Neural crest cell (in vitro differentiated cells): ENCODE measurements at places on chromosomes 16 and 17.

GRCh38 chr17:63692195-63692816 lies 7.6 kb downstream of the LIMD2 start:
- no peak for DNase-seq

- DNase-seq = no peak
Measured at GRCh38 chr16:73794994-73795393, 501.6 kb upstream of the PSMD7 start.

DNA sequence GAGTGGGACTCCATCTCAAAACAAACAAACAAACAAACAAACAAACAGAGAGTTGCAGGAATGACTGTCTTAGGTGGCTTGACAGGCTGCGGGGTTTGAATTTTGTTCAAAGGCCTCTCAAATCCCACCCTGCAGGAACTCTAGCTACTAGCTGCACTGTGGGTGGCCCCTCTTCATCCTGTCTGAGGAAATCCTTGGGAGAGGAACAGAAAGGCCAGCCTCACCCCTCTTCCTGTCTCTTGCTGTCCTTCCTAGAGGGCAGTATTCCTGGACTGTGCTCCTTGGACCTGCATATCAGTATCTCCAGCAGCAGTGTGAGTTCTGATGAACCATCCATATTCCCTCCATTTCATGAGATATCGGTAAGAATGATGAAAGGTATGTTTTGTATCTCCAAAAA lies 2.0 kb upstream of the CCDC92B start:
- no peak for DNase-seq

- DNase-seq = no peak
Measured at GRCh38 chr17:77070888-77071279, 69.9 kb upstream of the SEC14L1 start.

DNA sequence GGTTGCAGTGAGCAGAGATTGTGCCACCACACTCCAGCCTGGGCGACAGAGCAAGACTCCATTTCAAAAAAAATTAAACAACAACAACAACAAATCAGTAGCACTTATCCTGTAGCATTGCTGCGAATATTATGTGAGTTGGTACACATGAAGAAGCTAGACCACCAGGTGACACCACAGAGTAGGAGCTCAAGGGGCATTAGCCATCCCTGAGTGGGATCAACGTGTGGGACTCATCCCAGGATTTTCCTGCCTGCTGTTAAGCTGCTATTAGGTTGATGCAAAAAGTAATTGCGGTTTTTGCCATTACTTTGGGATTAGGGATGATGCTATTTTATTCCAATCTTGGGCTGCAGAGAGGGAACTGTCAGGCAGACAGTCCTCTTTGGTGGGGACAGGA lies 47.2 kb downstream of the OTOA start:
- no peak for DNase-seq

- DNase-seq = no peak
Measured at GRCh38 chr16:26598061-26598460, 468.7 kb upstream of the C16orf82 start.

DNA sequence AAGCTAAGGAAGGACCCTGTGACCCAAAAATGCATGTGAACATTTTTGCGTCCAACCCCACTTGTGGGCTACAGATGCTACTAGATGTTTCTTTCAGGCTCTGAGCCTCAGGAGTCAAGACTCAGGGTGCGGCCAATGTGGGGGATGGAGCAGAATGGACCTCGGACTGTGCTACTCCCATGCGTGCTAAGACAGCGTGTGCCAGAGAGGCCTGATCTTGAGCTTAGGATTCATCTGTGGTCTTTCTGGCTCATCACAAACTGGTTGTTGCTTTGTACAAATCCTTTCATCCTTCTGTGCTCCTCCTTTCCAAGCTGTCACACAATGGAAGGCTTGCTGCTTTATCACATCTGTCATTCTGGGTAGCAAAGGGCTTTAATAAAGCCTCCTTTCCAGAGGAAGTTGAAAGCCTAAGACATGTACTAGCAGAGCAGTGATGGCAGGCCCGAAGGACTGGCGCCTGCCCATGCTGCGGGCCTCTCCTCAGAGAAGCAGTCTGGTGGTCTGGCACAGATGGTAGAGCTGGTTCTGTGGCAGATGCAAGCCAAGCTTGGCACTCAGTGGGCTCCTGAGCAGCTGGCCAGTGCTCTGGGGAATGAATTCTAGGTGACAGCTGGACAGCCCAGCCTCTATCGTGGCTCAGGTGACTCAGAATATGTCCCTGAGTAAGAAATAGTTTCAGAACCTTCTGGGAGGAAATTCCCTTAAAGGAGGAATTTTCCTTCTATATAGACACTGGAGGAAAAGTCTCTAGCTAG lies 27.8 kb downstream of the COG4 start:
- no peak for DNase-seq

DNA sequence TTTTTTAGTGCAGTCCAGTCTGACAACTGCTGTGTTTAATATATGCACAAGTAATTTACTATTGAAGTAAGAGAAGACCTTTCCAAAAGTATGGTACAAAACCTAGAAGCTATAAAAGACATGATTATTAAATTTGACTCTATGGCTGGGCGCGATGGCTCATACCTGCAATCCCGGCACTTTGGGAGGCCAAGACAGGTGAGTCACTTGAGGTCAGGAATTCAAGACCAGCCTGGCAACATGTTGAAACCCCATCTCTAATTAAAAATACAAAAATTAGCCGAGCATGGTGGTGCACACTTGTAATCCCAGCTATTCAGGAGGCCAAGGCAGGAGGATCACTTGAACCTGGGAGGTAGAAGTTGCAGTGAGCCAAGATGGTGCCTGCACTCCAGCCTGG lies 41.4 kb upstream of the VWA3A start:
- DNase-seq = no peak

DNA sequence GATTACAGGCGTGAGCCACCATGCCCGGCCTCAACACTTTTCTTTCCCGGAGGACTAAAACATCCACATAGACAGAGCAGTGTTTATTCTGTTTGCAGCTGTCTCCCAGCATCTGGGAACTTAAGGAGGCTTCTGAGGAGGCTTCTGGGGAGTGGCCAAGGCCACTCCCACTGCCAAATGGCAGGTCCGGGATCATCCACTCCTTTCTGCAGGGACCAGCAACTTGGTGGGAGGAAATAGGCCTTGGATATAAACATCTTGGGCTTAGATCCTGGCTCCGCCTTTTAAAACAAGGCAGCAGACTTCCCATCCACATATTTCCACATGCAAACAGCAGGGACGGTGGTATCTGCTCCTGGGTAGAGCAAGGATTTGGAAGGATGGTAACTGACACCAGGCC lies 14.1 kb upstream of the SPATA32 start:
- no peak for DNase-seq

- DNase-seq = no peak
Measured at GRCh38 chr17:4717791-4718190, 7.4 kb downstream of the ARRB2 start.

DNA sequence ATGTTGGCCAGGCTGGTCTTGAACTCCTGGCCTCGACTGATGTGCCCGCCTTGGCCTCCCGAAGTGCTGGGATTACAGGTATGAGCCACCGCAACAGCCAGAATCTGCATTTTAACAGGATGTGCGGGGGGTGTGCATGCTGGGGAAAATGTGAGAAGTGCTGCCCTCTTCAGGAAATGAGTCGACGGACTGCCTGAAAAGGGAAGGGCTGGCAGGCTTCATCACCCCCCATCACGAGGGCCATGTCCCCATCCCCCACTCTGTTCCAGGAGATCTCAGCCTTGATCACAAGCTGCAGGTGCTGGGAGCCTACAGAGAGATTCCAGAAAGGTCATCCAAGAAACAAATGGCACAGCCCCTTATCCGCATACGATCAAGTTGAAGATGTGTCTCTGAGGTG lies 195.3 kb upstream of the RPL38 start:
- DNase-seq = peak; percentile 22

GRCh38 chr16:12362482-12363458 lies 386.2 kb downstream of the SNX29 start:
- DNase-seq = no peak

GRCh38 chr17:56819431-56820145 lies 14.1 kb downstream of the C17orf67 start:
- peak; percentile 82 for DNase-seq

- no peak for DNase-seq
Measured at GRCh38 chr17:50934672-50935220, 68.6 kb upstream of the TOB1 start.

GRCh38 chr16:11342021-11342855 lies 3.0 kb upstream of the RMI2 start:
- no peak for DNase-seq

DNA sequence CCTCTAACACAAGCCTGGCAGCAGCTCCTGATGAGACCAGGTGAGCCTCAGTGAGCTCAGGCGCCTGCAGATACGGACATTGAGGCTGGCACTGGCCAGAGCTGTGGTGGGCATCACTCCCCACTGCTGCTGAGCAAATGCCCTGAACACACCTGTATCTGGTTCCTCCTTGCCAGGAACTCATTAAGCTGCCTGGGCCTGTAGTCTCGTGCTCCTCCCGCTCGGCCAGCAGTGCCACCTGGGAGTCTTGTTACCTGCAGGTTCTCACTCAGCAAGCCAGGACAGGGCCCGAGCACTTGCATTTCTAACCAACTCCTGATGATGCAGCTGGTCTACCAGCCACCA lies 13.3 kb downstream of the EIF4A3 start:
- no peak for DNase-seq

DNA sequence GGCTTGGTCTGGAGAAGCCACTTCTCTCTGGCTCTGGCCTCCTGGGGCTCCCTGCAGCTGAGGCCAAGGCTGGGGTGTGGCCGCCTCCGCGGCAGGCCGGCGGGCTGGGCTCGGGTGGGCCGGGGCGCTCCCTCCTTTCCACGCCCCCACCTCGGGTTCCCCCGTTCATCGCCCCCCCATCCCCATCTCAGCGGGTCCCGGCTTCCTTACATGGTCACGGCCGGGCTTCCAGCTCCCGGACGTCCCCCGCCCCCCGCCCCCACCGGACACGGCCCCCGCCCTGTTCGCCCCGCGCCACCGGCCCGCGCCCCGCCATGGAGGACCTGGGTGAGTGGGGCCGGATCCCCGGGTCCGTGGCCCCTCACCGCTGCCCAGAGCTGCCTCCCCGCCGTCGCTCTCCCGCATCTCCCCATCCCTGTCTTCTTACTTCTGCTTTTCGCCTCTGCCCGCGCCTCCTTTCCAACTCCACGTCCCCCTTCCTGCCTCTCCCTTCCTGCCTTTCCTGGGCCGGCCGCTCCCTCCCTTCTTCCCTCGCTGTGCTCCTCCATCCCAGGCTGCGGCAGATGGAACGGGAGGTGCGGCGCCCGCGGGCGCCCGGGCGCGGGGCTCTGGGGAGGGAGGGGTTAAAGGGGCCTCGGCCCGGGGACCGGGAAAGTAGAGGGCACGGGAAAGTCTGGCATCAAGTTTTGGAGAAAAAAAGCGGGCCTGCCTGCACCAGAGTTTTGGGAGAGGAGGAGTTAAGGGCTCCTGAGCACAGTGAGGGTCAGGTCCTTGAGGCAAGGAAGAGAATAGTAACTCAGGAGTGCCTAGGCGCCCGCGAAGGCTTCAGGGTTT lies at the start of gene TGFB1I1:
TSS of gene TGFB1I1 (plus strand) at position 278 of the 834 bp plus-strand sequence. CDS start at position 315, 37 bp downstream.
- no peak for DNase-seq

GRCh38 chr17:82534401-82534812 lies 14.9 kb downstream of the FOXK2 start:
- DNase-seq = no peak

GRCh38 chr16:27792486-27793248 lies 242.7 kb downstream of the KATNIP start:
- DNase-seq = no peak

GRCh38 chr17:28395426-28395825 lies 10.6 kb downstream of the SLC46A1 start:
- no peak for DNase-seq

DNA sequence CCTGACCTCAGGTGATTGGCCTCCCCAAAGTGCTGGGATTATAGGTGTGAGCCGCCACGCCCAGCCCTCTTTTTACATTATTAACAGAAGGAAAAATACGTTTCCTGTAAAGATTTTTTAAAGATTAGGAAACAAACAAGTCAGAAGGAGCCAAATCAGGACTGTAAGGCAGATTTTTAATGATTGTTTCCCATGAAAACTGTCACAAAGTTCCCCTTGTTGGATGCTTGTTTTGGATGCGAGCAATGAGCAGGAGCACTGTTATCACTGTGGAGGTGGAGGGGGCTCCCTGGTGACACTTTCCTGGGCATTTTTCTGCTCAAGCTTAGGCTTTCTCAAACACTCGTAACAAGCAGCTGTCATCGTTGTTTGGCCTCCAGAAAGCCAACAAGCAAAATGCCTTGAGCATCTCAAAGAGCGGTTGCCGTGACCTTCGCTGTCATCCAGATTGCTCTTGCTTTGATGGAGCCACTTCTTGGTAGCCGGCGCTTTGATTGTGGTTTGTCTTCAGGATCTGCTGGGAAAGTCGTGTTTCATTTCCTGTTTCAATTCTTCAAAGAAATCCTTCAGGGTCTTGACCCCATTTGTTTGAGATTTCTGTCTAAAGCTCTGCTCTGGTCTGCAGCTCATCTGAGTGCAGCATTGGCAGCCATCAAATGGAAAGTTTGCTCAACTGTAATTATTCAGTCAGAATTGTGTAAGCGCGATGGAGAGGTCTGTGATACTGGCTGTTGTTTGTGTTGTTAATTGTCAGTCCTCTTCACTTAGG lies 128.7 kb downstream of the RPTOR start:
- peak; percentile 44 for DNase-seq

- DNase-seq = no peak
Measured at GRCh38 chr16:935684-936083, 35.1 kb downstream of the LMF1 start.

DNA sequence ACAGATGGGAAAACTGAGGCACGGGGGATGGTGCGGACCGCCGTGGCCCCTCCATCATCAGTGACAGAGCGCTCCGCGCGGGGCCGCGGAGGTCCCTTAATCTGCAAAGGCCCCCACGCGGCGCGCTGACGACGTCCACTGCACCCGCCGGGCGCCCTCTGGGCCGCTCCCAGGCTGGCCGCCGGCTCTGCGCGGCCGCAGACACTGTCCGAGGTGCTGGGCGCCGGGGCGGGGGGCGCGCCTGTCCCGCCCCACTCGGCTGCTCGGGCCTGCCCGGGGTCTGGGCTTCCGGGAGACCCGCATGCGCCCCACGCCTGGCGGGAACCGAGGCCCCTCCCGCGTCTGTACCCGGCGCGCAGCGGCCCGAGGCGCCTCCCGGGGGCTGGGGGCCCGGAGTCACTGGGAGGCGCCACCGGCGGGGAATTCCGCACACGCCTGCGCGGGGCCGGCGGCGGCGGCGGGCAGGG lies 550 bp upstream of the RNF213 start:
- peak; percentile 55 for DNase-seq

DNA sequence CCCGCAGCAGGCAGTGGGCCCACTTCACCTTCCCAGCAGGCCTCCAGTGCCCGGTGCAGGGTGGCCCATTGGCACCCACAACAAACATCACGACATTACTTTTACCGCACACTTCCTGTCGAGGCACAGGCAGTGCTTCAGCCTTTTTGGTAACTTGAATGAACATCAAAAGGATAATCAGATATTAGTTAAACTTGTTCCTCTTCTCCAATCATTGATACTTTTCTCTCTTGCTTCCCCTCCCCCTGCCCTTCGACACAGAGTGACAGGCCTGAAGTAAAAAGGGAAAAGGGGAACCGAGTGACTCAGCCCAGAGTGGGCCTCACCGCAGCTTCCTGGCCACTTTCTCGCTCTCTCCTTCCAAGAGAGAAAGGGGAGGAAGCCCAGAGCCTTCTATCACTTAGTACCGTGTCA lies 507.0 kb downstream of the MAF start:
- no peak for DNase-seq
